ENCODE measurements at places on chromosomes 5 and 9.
A peak's percentile ranks its signal among the peaks of the same experiment; 100 is the strongest.

- DNase-seq: peak; percentile 58
Observed at GRCh38 chr5:75948438-75948837, 134.7 kb upstream of the SV2C start.

GRCh38 chr5:128965011-128965637 is at the start of gene SLC27A6:
Gene SLC27A6, plus strand, starts transcription at chr5:128965488. Its CDS starts 650 bp downstream, at chr5:128966138.
- DNase-seq: peak; percentile 6

DNA sequence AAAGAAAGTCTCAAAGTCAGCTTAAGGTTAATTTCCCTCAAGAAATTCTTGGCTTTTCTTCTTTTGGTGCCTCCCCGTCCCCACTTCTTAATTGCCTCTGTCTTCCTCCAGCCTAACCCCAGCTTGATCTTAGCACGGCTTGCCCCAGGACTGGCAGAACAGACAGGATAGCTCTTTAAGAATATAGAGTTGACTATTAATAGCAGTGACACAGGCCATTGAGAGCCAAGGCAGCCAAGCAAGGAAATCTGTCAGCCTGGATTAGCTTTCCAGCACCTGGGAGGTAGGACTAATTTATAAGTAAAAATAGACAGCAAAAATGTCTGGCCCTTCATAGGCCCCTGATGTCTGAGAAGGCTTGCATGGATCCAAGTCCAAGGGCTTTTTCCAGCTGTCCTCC is 384.6 kb upstream of the SLC30A5 start:
- no peak for DNase-seq

- DNase-seq: no peak
Observed at GRCh38 chr5:61071526-61071925, 90.7 kb downstream of the SMIM15 start.

DNA sequence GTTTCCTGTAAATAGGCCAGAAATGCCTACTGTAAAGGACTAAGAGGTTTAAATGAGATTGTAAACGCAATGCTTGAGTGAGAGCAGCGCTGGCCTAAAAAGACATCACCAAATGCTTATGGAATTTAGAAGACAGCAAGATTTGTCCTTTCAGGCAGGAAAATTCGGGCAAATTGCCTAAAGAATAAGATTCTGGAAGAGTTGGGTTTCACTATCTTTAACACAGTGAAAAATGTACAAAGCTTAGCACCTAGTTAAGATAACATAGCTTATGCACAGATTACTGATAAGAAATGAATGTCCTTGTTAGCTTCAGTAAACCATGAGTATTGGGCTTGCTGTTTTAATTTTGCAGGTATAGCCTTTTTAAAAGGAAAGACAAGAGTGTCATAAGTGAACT is 4.7 kb downstream of the FKBP15 start:
- DNase-seq: no peak

GRCh38 chr5:75985077-75985476 is 98.1 kb upstream of the SV2C start:
- no peak for DNase-seq

DNA sequence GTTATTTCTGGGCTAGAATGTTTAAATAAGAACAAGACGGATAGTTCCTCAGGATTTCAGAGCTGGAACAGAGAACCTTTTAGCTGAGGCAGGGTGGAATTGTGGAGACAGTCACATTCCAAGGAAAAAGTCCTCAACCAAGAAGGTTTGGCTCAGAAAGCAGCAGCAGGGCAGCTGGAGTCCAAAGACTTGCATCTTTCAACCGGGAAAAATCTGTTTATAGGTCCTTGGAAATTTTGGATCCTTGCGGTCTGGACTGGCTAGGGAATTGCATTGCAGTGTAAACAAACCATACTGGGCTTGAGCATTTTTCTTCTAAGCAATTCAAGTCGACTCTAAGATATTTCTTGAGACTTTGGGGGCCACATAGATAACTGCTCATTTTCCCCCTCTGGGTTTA is 40.8 kb upstream of the HMHB1 start:
- no peak for DNase-seq

- DNase-seq: no peak
Observed at GRCh38 chr9:105308461-105309341, 64.2 kb downstream of the SLC44A1 start.

DNA sequence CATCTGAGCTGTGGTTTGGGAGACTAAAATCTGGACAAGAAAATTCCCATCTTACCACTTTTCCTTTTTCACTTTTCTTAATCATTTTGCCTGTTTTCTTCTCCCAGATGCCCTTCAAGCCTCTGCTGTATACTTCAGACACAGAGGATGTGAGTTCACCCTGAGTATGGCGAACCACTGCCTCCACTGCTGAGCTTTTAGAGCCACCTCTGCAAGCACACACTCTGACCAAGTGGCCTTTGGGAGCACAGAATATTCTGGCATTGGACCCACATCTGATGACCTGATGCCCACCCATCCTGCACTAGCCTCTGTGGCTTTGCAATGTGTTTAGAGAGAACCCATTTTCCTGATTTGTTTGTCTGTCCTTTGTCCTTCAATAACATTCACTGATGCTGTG is 32.5 kb downstream of the TERT start:
- no peak for DNase-seq

GRCh38 chr9:123946101-123946821 is 16.3 kb upstream of the DENND1A start:
- DNase-seq: no peak

GRCh38 chr9:72817413-72817812 is 135.4 kb downstream of the ALDH1A1 start:
- no peak for DNase-seq

DNA sequence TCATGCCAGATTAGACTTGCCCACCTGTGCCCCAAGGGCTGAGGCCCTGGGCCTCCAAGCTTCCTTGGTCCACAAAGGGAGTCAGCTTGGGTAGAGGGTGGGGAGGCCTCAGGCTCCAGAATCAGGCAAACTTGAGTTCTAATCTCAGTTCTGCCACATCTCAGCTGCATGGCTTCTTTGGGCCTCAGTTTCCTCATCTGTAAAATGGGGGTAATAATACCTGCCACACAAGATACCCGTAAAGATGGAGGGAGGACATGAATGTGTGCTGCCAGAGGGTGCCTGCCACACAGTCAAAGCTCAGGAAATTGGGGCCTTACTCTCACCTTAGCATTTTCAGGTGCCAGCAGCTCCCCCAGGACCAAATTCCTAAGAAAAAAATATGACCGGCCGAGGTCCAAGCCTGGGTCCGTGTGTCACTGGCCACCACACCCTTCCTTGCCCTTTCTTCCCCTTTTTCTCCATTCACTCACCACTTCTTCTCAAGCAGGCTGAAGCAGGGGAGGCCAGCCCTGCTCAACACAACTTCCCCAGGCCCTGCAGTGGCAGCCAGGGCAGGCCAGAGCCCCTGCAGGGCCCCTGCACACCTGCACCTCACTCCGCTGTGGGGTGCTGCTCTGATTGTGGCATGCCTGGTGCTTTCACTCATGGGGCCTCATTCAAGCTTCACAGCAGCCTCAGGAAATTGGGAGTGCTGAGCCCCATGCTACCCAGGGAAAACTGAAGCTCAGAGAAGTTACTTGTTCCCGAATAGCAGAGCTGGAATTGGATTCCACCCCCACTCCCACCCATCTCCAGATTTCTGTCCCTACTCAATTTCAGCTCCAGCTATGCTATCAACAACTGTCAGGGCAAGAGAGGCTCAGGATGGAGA is 3.9 kb downstream of the RGS14 start:
- DNase-seq: no peak

DNA sequence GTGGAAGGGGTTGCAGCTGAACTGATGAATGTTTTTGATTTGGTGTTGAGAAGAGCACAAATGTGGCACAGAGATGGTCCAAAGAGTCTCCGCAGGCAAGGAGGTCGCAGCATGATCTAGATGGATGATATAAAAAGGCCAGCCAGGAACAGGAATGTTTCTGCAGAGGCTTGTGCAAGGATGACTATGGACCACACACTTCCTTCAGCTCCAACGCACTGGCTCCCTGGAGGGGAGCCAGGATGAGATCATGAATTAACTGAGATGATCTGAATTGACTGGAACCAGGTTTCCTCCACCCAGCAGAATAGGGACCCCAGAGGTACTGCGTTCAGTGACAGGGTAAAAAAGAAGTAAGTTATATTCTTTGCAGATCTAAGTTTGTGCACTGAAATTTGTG is 89.0 kb downstream of the ARSB start:
- no peak for DNase-seq

DNA sequence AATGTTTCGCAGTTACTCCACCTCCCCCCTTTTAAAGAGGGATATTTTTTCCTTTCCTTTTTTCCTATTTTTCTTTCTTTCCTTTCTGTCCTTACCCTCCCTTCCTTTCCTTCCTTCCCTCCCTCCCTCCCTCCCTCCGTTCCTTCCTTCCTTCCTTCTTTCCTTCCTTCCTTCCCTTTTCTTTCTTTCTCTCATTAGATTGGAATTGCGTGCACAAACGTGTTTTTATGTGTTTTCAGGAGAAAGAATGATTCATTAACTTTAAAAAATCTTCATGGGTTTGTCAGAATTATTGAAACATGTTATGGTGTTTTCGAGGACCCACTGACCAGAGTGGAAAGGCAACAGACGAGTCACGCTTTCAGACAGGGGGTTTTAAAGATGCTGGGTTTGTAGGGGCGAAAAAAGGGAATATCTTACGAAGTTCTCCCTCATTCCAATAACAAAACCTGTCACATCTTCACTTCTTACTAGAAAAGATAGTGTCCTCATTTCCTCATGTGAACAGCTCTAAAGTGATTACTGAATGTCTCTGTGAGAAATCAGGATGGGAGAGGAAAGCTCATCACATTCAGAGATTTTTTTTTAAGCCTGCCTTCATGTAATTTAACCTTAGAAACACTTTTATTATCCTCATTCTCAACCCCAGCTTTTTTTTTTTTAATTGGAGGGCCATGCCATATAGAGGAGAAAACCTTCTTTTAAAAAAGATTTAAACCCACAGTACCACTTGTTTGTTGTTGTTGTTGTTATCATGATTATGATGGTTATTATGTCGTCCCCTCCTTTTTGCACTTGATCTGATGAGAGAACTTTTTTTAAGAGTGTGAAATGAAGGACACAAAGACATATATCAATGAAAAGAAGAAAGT is 21.9 kb downstream of the NR2F1 start:
- no peak for DNase-seq

DNA sequence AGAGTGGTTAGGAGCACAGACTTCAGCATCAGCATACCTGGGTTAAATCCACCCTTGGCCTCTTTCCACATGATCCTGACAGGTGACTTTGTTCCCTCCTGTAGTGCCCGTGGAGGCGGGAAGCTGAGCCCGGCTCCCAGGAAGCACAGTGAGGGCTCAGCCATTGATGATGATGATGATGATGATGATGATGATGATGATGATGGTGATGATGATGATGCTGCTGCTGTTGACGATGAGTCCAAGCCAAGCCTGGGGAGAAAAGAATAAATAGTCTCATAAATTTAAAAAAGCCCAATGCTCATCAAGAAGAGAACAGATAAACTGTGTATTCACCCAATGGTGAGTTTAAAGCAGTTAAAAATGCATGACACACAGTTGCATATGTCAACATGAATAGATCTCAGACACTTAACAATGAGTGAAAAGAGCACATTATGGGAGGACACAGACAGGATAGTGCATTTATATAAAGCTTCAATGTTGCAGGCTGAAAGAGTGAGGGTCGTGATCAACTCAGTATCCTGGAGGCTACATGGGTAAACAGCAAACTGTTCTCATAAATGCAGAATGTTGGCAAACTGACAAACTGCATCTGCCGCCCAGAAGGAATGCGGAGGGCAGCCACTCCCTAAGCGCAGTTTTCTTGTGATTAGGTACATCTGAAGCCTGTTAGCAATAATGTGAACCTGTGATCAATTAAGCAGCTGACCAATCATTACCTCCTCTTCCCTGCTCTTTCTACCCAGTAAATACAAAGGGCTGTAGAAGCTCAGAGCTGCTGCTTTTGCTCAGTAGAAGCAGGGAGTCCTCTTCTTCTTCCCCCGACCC is 11.7 kb upstream of the CFAP157 start:
- no peak for DNase-seq

DNA sequence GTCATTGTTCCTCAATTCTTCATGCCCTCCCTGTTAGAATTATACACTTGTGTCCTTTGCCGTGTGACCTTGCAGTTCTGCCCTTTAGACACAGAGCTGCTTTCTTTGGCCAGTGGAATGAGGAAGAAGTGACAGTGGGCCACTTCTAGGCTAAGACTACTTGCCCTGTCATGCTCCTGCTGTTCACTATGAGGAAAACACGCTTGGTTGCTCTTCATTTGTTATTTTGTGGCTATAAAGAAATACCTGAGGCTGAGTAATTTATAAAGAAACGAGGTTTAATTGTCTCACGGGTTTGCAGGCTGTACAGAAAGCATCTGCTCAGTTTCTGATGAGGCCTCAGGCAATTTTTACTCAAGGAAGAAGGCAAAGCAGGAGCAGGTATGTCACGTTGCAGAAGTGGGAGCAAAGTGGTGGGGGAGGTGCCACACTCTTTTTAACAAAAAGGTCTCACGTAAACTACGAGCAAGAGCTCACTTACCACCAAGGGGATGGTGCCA is 279.1 kb upstream of the DMAC1 start:
- no peak for DNase-seq

DNA sequence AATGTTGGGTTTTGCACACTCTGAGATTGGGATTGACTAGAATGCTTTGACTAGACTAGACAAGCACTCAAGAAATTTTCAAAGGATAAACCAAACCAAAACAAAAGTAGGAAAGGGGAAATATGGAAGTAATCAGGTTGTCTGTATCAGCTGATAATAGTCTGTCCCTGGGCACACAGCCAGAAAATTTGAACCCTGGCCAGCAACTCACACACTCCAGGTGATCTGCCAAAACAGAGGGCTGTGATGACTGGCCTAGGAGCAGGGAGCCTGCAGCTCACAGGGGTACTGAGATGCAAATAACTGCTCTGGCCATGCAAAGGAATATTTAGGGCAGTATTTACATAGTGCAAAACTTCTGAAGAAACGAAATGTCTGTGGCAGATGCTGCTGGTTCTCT is 112.3 kb upstream of the SMIM23 start:
- DNase-seq: no peak

GRCh38 chr9:135268031-135268430 is 180.6 kb downstream of the OLFM1 start:
- no peak for DNase-seq

DNA sequence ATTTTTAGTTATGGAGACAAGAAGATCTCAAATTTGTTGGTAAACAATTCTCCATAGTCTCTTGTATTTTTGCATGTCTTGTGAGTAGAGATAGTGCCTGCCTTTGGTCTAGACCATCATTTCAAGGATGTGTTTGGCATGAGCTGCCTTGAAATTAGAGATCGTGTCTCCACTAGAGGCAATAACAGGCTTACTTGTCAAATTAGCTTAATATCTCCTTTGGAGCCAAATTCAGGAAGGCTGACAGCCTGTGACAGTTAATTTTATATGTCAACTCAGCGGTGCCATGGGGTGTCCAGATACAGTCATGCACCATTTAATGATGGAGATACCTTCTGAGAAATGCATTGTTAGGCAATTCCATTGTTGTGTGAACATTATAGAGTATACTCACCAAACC is 24.8 kb upstream of the PRDM9 start:
- no peak for DNase-seq

GRCh38 chr5:93421468-93421867 is 159.6 kb downstream of the NR2F1-AS1 start:
- DNase-seq: no peak

GRCh38 chr5:94326586-94326985 is 291.8 kb downstream of the KIAA0825 start:
- no peak for DNase-seq

- no peak for DNase-seq
Observed at GRCh38 chr5:93272108-93272507, 308.9 kb downstream of the NR2F1-AS1 start.

GRCh38 chr9:134205672-134206310 is 41.4 kb upstream of the RNU6ATAC start:
- DNase-seq: no peak

- DNase-seq: no peak
Observed at GRCh38 chr5:10331341-10331796, 22.1 kb upstream of the MARCHF6 start.

GRCh38 chr5:172782169-172783039 is 11.4 kb upstream of the DUSP1 start:
- no peak for DNase-seq
